AG04449 (cell line): ENCODE measurements at places on chromosomes 1 and 21.

DNA sequence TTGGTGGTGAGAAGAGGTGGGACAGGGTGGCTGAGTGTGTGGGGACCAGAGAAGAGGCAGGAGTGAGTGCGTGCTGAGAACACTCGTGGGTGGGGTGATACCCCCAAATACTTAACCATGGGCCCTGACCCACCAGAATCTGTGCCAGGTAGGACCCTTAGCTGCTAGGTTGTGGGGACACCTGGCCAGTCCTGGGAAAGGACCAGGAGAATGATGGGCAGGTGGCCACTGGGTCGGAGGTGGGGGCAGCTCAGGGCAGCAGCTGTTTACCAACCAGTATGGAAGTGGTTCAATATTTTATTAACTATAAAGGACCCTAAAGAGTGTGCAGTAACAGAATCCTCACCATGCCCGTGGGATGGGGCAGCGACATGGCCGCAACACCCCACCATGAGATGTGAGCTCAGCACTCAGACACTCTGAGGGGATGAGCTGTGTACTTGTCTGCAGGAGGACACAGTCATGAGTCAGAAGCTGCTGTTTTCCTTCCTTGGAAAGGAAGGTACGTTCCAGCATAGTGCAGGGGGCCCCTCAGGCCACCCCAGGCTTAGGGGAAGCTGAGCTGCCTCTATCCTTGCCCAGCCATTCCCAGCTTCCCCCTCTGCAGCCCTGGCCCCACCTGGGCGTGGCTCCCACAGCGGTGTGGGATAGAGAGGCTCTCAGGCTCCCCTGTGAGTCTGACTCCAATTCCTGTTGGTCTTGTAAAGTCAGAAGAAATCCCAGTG, 25.4 kb downstream of the TEX35 start:
- no peak for DNase-seq

- no peak for DNase-seq
Observed at GRCh38 chr1:109490029-109490933, 3.6 kb upstream of the CYB561D1 start.

- no peak for DNase-seq
Observed at GRCh38 chr1:159282118-159282517, 20.0 kb upstream of the FCER1A start.

DNA sequence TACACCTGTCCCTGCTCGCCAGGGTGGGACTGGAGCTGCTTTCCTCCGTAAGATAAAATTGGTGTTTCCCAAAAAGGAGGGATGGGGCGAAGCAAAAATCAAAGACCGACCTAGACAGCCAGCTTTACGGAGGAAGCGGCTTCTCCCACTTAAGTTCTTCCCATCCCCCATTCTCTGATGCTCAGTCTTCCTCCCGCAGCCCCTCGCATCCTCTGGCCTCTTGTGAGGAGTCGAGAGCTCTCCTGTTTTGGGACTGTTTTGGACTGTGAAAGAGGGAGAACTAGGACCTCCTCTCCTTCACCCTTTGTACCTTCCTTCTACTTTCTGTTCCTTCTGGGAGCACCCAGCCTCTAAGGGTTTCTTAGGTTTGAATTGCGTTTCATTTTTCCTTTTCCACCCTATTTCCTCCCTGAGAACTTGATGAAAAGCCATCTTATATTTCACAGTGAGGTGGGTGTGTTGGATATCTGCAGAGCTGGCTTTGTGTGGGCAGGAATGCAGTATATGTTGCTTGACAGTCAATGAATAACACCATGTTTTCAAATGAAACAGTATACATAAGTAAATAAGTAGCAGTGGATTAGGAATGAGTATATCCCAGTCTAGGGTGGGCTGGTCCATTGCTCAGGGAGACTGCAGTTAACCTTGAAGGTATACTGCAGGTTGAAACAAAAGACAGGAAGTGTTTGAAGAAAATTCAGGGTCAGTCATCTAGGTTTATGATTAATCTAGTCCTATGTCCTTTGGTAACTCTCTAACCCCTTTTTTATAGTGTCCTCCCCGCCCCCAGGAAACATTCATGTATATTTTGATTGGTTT, 848 bp downstream of the CTTNBP2NL start:
- DNase-seq, result no peak

- DNase-seq, result no peak
Observed at GRCh38 chr1:201361652-201362504, 15.6 kb downstream of the TNNT2 start.

DNA sequence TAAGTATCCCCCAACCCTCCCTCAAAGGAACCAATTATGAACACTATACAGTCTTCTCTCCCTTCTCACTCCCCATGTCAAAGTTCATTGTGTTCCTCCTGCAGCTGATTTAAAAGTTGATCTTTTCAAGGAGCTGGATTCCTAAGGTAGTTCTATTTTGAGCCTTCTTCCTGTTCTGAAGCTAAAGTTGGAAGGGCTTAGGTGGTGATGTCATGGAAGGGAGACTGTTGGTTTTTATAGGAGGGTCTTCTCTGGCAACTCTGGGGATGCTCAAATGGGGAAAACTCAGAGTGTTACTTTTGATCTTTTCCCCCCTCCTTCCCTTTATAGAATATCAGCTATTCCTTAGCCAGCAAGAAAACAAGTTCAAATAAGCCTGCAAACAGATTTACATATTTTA, 83.0 kb upstream of the AK4 start:
- no peak for DNase-seq
